H54 (cell line): ENCODE measurements at places on chromosomes 5 and 9.

- no peak for DNase-seq
These were observed 59.2 kb downstream of the ICE1 start for GRCh38 chr5:5481633-5482032.

DNA sequence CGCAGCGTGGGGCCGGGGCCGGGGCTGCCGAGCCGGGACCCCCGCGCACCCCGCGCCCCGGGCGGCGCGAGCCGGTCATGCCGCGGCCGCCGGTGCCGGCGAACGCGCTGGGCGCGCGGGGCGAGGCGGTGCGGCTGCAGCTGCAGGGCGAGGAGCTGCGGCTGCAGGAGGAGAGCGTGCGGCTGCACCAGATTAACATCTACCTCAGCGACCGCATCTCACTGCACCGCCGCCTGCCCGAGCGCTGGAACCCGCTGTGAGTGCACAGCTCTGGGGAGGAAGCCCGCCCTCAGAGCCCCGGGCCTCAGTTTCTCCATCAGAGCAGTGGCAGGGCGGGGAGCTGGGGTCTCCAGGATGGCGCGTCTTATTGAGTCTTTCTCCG, 335 bp downstream of the GALNT12 start:
- no peak for DNase-seq

DNA sequence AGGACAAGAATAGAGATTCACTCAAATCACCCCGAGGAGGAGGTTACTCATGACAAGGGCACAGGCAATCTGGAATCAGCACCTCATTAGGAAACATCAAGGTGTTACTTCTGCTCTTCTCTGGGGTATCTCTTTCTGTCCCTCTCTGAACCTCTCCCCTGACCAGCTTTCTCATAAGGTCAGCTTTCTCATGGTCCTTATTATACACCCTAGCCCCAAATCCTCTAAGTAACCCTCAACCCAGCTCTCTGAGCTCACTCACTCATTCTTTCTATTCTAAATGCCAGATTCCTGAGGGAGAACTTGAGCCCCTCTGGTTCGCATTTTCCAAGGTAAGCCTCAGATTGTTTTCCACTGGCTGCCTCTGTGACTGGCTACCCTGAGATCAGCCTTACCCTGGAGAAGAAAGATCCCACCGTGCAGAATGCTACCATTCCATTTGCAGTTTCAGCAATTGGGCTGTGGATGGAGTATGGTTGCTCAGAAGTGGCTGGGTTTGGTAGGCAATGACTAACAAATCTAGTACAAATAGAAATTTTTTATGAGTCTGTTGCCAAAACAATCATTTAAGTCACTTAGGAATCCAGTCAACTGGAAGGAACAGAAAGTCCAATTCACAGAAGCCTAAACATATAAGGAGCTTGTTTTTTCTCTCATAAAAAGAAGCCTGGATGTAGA, 9.0 kb upstream of the TIMD4 start:
- DNase-seq, result no peak

- no peak for DNase-seq
These were observed 287.7 kb downstream of the ACTL7B start for GRCh38 chr9:108568093-108568492.

DNA sequence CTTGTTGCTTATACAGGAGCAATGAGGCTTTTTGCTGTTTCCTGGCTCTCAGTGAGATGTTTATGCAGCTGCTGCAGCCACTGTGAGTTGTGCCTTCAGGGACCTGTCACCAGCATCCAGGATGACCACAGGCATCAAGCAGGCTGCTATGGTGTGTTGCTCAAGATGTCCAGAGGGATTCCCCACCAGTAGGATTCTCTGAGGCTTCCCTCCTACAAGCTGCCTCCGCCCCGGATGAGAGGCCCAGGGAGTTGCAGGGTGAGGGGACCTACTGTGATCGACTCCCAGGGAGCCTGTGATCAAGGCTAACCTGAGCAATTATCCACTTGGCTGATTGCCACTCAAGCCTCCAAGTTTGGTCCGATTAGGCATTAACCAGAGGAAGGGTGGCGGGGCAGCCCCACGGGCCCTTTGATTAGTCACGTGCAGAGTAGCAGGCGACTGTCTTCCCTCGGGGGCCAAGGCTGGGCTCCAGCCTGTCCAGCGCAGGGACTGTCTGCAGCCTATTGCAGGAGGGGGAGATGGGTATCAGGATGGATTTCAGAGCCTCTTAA, 1.8 kb upstream of the FAT2 start:
- no peak for DNase-seq
